GM23248 (cell line): ENCODE measurements at places on chromosomes 5 and 9.

GRCh38 chr5:109316634-109317033 lies 93.1 kb downstream of the PJA2 start:
- peak; percentile 60 for DNase-seq

DNA sequence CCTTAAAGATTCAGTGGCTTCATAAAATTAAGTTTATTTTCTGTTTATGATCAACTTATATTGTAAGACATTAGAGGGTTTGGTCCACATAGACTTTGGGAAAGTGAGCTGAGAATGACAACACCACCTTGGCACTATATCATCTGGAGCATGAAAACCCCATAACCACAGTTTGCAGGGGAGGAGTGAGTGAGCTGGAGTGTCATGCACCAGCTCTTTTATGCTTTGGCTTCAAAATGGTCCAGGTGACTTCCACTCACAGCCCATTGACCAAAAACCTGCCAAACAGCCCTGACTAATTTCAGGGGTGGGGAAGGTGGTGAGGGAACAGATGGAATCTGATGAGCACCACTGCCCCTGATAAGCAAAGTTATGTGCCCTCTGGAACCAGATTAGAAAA lies 295.8 kb downstream of the DMRTA1 start:
- no peak for DNase-seq

DNA sequence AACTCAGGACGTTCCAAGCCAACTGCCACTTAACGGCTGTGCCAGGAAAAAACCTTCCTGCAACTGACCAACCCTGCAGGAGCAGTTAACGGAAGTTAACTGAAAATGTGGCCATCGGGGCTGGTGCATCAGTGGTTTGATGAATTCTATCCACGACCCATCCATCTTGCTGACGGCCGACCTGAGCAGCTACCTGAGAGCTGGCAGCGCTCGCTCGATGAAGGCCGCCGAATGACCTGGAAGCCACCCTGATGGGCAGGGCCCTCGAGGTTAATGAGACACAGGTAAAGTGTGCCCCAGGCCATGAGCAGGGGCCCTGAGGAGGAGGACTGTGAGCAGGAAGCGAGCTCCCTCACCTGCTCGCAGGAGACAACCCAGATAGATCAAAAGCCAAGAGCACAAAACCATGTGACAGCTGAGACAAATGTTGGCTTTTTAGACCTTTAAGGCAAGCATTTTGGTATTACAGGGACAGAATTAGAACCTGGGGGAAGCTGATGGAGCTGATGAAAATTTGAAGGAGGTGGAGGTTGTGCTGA lies 35.3 kb upstream of the FLT4 start:
- no peak for DNase-seq

DNA sequence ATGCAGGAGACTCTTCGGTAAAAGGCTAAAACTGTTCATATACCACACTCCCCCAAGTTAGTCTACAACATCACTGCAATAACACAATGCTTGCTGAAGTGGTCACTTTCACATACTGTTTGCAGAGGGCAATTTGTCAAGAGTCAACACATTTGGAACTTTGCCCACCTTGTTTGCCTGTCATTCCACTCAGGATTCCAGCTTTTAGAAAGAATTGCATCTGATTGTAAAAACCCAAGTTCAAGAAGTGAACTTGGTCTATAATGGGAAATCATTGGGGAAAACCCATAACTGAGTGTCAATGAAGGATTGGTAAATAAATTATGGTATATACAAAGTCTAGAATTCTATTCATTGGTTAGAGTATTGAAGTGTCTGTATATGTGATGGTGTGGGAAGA lies 120.5 kb downstream of the GADD45G start:
- no peak for DNase-seq

GRCh38 chr5:63743096-63743798 lies 219.0 kb downstream of the HTR1A start:
- no peak for DNase-seq

DNA sequence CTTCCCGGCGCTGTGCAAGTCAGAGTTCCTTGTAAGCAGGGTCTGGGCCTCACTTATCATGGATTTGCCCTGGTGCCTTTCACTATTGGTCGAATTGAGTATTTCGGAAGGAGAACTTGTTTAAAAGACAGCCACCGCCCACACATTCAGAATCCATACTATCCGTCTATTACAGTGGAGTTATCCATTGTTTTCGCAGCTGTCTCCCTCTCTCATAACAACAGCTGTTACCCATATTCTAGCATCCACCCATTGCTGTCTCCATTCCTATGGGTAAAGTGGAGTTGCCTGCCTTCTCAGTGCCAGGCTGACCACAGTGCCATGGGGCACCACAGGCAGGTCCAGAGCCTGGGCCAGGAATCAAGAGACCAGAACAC lies 20.2 kb downstream of the FAXDC2 start:
- DNase-seq, result no peak

DNA sequence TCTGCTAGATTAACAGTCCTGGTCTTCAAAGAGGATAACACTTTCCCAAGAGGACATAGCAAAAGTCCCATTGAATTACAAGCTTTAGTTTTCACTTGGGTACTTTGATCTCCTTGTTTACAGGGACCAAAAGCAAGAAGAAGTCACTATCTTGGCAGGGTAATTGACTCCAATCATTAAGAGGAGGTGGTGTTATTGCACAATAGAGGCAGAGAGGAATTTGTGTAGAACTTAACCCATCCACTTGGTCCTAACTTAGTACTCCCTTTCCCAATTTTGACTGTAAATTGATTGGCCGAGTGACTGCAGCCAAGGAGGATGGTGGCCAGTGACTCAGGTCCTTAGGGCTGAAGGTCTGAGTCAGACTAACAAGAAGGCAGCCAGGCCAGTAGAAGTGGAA lies 9.3 kb upstream of the TRPC7 start:
- peak; percentile 4 for DNase-seq

DNA sequence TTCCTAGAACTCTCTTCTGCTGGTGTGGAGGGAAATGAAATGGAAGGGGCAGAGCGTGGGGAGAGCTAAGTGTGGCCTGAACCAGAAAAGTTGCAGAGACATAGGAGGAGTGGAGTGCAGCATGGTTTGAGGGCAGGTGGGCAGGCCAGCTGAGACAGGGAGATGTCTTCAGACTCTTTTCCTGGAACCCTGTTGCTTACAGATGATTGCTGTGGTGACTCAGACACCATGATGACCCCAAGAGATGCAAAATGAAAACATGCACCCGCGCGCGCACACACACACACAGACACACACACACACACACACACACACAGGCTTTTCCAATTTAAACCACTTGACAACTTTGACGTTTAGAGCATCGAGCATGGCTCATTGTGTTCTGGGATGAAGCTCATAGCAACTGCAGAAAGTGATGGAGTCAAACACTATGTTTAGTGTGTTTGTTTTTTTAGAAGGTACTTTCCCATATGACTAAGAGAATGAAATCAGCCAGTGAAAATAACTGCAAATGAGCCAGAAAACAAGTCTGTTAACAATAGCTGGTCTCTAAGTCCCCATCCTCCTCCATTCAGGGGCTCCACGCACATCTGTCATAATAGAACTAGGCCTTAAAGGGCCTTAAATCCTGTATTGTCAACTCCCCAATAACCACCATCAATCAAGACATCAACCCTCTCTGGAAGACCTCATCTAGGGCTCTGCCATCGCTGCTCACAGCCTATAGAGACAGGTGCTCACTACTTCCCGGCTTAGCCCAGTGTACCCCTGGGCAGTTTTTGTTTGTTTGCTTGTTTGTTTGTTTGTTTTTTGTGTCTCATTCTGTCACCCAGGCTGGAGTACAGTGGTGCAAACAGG lies 9.6 kb downstream of the TMOD1 start:
- peak; percentile 57 for DNase-seq

GRCh38 chr5:203246-203930 lies 12.1 kb downstream of the LRRC14B start:
- no peak for DNase-seq

DNA sequence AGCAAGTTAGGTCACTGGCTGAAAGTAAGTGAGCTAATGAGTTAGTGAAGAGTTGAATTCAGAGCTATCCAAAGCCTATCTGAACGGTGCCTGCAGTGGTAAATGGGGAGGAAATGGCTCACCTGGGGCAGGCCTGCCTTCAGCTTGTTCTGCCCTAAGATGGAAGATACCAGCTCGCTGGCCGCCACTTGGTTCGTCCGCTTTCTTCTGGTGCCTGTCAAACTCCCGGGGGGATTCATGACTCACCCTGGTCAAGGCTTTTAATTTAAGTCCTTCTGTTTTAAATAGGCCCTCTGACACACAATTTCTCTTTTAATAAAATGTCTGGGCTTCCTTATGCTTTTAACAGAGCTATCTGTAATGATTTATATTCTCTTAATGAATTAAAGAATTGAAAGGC lies 78.8 kb downstream of the CFAP90 start:
- no peak for DNase-seq

DNA sequence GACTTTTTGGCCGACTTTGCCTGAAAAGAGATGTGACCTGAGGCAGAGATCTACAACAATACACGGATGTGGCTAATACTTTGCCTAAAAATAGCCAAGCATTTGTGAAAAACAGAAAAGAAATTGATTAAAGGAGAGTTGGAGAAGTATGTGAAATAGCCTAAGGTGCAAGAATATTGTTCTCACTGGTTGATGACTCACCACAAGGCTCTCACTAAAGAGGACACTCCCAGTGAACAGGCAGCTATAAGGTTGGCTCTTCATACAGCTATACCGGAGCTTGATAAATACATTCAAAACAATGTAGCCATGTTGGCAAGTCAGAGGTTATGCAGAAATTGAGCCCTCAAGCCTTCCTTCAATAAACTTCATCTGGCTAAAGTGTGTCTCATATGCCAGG lies 317.2 kb upstream of the GRAMD2B start:
- DNase-seq, result peak; percentile 65

- peak; percentile 70 for DNase-seq
Observed at GRCh38 chr5:57650360-57651069, 167.9 kb upstream of the ACTBL2 start.

GRCh38 chr9:121326901-121327613 lies 43.0 kb downstream of the STOM start:
- DNase-seq, result no peak
